ENCODE measurements at places on chromosomes 11 and 22.

DNA sequence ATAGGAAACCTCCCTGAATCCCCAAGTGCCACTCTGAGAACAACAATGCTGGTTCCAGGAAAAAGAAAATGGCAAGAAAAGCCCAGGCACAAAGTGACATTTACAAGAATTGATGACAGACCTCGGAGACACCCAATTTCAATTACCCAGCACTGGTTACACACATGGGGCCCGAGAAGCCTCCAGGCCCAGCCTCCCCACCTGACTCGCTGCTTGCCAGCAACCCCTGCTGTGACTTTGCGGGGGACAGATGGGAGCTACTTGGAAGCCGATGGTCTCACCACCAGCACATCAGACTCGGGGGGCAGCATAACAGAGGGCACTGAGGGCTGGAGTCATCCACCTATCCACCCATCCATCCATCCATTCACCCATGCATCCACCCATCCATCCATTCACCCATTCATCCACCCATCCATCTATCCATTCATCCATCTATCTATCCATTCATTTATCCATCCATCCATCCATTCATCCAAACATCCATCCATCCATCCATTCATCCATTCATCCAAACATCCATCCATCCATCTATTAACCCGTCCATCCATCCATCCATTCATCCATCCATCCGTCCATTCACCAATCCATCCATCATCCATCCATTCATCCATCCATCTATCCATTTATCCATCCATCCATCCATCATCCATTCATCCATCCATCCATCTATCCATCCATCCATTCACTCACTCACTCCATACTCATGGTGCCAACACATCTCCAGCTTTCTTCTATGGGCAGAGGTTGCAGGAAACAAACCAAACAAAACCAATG is 567.6 kb downstream of the BRD1 start:
- DNase-seq = no peak

DNA sequence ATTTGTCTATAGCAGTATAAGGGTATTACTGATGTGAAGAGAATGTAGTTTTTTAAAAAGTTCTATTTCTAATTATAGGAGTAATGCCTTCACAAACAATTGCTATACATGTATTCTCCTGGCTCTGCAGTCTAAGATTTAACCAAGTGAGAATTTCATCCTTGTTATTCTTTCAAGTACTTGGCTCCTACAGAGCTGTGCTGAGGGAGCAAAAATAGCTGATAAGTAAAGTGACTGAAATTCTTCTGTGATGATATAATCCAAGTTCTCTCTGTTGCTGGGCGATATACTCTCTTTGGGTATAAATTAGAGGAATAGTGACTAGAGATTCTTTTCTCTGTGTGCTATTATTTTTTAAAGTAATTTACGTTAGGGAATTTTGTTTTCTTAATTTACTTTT is 68.0 kb downstream of the PGR start:
- DNase-seq = no peak

DNA sequence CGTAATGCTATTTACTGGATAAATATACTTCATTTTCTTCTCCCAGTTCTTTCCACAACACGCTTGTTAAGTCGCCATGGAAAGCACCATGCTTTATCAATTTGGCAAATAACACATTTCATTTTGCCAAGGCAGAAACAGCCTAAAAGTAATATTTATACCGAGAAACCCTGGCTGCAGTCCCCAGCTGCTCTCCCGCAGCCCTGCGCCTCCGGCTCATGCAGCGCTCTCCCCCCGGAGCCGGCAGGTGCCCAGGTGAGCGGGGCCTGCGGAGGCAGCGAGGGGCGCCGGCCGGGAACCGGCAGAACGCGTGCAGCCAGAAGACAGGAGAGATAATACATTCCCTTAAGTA is 681 bp upstream of the ARHGEF12 start:
- DNase-seq = no peak

DNA sequence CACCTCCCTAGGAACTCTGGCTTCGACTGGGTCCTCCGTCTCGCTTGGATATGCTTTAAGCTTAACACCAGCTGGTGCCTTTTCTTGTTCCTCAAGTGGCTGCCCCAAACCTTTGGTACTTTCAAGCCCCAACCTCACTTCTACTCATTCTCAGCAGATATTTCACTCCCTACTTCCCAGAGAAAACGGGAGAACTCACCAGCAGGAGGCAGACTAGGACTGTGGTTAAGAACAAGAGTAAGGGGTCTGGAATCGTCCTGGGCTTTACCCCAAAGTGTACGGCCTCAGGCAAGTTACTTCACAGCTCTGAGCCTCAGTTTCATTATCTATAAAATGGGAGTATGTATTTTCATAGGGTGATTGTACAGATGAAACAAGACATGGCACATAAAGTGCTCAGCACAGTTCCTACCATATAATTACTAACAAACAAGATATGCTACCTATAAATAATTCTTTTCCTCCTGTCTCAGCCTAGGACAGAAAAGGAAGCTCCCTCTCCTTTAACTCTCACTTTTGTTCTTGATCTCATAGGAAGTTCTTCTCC is 37.8 kb downstream of the PAMR1 start:
- DNase-seq = no peak

GRCh38 chr11:88508759-88509581 is 171.4 kb upstream of the CTSC start:
- no peak for DNase-seq

DNA sequence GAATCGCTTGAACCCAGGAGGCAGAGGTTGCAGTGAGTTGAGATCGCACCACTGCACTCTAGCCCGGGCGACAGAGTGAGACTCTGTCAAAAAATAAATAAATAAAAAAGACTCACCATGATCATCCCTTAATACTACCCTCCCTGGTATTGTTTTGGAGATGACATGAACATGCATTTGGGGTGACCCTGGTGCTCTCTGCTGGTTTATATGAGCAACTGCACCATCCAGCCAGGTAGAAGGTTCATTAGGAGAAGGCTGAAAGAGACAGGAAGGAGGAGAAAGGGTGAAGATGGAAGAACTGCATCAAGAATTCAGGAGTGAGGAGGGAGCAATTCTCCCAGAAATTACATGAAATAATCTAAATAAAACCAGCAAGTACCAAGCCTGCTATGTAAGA is 37.8 kb downstream of the SLC5A1 start:
- DNase-seq = no peak

DNA sequence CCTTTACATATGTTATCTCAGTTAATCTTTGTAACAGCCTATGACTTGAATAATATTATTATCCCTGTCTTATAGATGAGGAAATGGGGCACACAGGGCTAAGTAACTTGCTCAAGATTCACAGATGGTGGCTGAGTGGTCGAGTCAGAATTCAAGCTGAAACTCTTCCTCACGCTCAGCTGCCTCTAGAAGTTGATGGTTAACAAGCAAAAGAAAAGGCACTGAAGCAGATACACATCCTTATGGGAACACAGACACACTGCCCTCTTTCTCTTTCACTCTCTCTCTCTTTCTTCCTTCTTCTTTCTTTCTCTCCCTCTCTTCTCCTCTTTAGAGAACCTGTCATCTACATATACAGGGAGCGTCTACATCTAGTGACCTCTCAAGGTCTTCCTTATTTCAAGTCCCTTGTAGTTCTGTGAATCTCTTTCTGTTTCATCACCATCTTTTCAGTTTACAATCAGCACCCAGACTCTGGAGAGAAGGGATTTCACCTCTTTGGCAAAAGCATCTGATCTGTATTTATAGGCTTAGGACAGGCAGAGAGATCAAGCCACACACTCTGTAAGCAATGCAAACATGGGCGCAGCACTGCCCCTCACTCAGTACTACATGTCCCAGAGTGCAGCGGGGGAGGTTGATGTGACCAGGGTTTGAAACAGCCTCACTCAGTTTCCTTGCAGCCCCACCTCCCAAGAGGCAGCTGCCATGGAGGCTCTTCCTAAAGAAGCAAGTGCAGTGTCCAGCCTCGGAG is 75.7 kb downstream of the GRAMD1B start:
- DNase-seq = no peak

DNA sequence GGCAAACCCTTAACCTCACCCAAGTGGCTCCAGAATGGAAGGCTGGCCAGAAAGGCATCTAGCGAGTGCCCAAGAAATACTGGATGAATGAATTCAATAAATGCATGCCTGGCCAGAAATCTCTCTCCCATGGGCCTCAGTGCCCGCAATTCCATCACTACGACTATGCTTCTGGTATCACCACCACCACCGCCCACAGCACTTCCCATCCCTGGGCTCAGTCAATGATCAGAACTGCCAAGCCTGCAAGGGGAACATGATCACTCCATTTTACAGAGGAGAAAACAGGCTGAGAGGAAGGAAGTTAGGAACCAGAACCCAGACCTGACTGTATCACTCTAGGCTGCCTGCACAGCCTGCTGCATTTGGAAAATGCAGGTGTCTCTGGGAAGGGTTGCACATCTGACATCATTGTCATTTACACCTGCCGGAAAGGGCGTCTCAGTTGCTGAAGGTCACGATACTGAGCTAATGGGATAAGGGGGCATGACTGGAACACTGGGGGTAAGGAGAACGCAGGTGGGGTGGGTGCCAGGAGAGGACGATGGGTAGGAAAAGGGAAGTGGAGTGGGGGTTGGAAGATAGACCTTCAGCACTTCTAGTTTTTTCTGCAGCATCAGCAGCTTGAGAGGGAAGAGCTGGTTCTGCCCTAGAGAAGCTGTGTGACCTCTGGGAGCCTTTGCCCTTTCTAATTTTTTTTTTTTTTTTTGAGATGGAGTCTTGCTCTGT is 3.2 kb downstream of the GPR152 start:
- DNase-seq = no peak

DNA sequence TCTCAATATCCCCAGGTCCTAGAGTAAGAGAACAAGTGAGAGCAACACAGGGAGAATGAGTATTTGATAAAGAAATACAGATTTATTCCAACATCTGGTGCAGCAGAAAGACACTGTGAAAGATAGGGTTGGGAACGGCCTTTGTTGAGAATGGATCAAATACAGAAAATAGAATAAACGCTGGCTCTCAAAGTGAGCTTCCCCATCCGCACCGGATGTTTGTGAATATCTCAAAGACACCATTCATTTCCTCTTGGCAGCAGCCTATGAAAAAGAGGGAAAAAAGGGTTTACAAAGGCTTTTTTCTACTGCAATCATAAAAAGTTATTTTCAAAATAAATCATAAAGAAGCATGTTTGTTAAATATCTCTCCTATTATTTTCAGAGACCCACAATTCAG is 279.3 kb downstream of the CASP12 start:
- DNase-seq = no peak

GRCh38 chr11:133240908-133241655 is 291.2 kb downstream of the OPCML start:
- no peak for DNase-seq

DNA sequence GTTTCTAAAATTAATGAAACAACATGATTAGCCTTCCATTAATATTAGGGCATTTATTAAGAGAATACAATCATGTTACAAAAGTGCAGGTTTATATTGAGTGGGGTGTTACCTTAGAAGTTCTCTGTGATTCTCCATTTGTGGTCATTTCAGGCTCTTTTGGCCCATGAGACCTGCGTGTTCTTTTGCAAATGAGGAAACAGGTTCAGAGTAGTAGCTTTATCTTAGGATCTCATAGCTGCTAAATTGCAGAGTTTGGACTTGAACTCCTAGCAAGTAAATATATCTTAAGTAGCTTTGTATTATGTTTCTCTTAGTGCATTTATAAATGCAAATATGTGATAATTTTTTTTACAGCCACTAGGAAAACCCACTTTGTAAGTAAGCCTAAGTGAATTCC is 18.3 kb downstream of the FAR1 start:
- DNase-seq = no peak

GRCh38 chr22:50146439-50147238 is 23.9 kb upstream of the PANX2 start:
- DNase-seq = no peak

DNA sequence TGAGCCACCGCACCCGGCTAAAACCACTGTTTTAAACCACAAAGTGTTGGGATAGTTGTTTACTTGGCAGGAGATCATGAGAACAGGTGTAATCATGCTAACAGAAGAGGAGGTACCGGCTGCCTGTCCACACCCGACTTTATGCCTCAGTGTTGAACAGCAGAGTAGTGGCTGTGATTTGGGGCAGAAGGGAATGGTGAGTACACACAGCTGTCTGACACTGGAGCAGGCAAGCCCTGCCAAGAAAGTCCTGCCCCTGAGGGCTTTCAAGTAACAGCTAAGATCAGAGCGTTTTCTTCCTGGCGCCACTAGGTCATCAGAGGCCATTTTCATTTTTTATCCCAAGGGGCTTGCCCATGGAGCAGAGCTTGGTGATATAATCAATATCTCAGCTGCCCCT is 8.1 kb downstream of the CDKN1C start:
- no peak for DNase-seq

- no peak for DNase-seq
Measured at GRCh38 chr11:12587333-12587991, 86.8 kb upstream of the TEAD1 start.

DNA sequence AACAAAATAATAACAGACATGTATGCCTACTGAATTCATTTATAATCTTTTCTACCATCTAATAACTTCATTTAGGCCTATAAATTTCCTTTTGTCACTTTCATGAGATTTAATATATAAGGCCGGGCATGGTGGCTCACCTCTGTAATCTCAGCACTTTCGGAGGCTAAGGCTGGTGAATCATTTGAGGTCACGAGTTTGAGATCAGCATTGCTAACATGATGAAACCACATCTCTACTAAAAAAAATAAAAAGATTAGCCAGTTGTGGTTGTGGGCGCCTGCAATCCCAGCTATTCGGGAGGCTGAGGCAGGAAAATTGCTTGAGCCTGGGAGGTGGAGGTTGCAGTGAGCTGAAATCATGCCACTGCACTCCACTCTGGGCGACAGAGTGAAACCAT is 14.2 kb upstream of the NTM start:
- DNase-seq = no peak

GRCh38 chr11:13429288-13429687 is 33.7 kb downstream of the BTBD10 start:
- DNase-seq = no peak

DNA sequence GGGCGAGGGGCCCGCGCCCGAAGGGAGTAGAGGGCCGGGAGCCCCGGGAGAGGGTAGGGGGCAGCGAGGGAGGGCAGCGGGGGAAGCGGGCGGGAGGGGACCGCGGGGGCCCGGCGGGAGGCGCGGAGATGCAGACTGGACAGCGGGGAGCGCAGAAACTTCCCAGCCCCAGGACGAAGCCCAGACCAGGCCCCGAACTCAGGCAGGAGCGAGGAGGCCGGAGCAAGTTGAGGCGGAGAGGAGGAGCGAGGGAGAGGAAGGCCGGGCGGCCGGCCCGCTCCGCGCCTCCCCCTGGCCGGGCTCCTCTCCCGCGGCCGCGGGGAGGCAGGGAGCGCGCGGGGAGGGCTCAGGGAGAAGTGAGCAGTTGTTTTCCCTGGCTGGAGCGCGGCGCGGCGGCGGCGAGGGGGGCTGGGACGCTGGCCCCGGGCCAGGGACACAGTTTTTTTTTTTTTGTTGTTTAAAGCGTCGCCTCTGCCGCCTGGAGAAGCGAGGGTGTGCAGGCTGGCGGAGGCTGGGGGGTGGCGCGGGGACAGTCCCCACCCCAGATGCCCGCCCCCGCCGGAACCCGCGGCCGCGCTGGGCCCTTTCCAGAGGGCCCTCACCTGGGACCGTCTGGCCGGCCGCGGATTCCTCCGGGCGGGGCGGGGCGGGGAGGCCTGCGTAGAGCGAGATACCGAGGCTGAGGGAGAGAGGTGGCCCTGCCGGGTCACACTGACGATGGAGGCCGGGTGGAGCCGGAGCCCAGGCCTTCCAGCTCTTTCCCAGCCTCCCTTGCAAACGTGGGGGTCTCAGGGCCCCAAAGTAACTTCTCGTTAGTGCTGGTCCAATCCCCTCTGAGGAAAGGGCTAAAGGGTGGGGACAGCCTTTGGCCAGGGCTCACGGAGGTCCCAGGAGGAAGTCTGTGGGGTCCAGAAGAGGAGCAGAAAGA is at the start of gene LTBP3:
TSS of gene LTBP3 (minus strand) at position 358 of the 928 bp plus-strand sequence. CDS start 400 bp downstream, outside the sequence.
- no peak for DNase-seq

GRCh38 chr11:514606-515005 is 7.6 kb upstream of the RNH1 start:
- DNase-seq = no peak
